Hindlimb muscle (tissue), 1 donor: ENCODE measurements at places on chromosomes 7 and 10. TPM values are rescaled to one million over a fixed set of nuclear protein-coding genes. Genes with fewer than 3 reads are reported as not detected.
A peak's percentile ranks its signal among the peaks of the same experiment; 100 is the strongest.

- DNase-seq, result peak; percentile 63
These were observed 59.8 kb downstream of the COL13A1 start for GRCh38 chr10:69861251-69862240.

GRCh38 chr10:79093658-79094411 lies 25.1 kb downstream of the ZMIZ1 start:
- no peak for DNase-seq

DNA sequence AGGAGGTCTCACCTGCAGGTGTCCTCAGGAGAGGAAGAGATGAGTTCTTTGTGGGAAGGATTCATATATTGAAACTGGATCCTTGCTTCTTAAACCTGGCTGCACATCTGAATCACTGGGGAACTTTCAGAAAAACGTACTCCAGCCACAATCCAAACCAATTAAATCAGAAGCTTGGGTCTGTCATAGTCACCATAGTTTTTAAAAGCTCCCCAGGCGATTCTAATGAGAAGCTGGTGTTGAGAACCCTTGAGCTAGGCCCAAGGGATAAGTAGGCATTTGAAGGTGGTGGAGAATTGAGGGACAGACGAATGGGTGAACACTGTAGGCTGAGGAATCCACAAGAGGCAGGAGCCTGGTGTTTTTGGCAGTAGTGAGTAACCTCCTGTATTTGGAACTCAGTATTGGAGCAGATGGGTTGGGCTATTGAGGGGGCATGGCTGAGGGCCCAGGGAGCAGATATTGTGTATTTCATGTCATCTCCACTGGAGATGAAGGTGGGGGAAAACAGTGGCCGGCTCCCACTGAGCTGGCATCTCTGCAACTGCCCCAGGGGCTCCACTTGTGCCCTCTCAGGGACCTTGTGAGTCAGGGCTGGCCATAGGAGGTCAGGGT lies 14.5 kb downstream of the ADCYAP1R1 start:
- no peak for DNase-seq

RNLS gene
- polyA plus RNA-seq, result 2.7 TPM

- peak; percentile 11 for DNase-seq
These were observed 243.0 kb downstream of the PLXDC2 start for GRCh38 chr10:20059084-20059835.

DNA sequence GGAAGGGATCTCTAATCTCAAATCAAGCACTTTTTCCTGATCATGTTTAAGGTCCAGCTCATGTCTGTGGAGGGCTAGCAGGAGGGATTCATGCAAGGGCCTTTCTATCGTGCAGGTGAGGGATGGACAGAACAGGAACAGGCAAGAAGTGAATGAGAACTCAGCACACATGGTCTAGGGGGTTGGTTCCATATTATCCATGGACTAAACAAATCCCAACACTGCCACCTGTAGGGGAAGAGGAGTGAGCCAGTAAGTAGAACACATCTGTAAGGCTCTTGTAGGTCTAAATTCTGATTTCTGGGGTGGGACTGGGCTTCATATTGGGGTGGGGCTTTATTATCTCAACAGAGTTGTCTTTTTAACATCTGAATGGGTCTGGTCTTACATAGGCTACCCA lies 138.0 kb upstream of the TARP start:
- DNase-seq, result no peak

DNA sequence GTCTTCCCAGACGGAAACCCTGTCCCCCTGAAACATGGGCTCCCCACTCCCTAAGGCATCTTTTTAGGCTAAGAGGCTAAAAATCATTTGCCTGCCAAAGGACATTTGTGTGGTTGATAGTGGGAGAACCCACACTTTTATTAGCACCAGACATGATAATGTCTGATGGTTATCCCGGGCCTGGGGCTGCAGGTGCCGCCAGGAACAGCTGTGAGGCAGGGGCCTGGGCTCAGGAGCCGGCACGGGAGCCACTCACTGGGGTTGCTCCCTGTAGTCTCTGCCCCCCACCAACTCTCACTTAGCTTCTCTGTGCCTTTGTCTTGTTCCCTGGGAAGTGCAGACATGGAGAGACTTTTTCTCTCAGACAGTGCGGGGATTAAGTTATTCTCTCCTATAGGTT lies 193.6 kb downstream of the GLRX3 start:
- DNase-seq, result no peak

THSD7A gene
- polyA plus RNA-seq, result 3.8 TPM

GRCh38 chr10:100311298-100311697 lies 18.7 kb downstream of the PKD2L1 start:
- no peak for DNase-seq

GRCh38 chr7:24981171-24981951 lies 1.4 kb upstream of the OSBPL3 start:
- no peak for DNase-seq

FASTK gene
- polyA plus RNA-seq, result 75.9 TPM

TMEM196 gene
- polyA plus RNA-seq, result not detected

GRCh38 chr7:101536232-101536631 lies 92.9 kb downstream of the MYL10 start:
- no peak for DNase-seq

- no peak for DNase-seq
These were observed 56.1 kb downstream of the DGKB start for GRCh38 chr7:14846405-14846804.

DRGX gene
- not detected for polyA plus RNA-seq

DNA sequence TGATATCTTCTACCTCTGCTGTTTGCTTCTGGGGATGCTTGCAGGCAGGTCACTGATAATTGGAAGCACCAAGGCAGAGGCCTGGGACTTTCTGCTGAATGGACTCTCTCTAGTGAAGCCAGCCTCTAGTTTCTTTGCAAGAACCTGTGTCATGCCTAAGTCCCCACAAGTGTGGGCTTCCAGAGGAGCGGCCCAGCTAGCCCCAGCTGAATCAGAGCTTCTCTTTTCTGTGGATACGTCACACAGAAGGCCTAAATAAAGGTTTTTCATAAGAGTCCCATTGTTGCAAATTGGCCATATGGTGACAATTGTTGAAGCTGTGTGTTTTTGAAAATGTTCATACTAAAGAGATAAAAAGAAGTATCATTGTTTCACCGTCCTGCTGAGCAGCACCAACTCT lies 6.8 kb upstream of the OPALIN start:
- no peak for DNase-seq

VAX1 gene
- polyA plus RNA-seq, result not detected

DNA sequence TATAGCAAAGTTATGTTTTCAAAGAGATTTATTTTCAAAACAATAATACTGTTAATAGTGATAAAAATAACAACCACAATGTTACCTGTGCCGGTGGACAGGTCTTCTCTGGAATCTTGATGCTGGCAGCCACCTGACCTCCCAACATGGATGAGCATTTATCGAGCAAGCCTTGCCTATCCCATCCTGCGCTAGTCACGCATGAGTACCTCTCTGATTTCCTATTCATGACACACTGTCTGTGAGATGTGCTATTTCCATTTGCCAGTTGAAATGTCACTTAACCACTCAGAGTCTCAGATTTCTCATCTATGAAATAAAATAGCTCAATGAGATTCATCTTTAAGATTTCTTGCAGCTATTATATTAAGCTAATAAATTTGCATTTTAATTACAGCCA lies 341.2 kb upstream of the VWC2 start:
- no peak for DNase-seq

DNA sequence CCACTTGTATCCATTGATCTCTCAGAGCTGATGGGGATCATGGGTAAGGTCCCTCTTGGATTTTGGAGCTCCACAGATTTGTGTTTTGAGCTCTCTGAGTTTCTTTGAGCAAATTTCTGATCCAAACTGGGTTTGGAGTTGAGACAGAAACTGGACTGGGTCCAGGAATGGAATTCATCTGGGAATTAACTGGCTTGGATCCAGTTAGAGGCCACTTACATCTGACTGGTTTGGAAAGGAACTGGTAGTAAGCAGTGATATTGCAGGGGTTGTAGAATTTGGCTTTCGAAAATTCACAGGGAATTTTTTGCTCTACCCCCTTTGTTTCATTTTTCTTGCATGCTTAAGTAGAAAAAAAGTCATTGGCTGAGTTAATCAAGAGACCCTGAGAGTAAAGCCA lies 245.6 kb downstream of the SEMA3D start:
- no peak for DNase-seq

PVRIG gene
- polyA plus RNA-seq, result 10.1 TPM

GPC2 gene
- polyA plus RNA-seq, result 10.1 TPM

- DNase-seq, result no peak
These were observed 36.2 kb downstream of the ZCCHC24 start for GRCh38 chr10:79409038-79409725.

DNA sequence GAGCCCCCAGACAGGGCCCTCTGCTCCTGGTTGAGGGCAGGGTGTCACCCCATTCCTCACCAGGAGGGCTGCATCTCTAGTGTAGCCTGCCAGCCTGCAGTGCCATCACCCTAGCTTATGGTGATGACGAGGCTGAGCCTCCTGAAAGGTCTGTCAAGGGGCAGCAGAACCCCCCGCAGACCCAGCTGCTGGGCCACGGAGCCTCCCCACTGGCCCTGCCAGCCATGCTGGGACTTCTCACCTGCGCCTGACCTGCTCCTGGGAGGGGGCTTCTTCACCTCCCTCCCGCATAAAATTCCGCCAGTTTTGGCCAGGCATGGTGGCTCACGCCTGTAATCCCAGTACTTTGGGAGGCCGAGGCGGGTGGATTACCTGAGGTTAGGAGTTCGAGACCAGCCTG lies 40.4 kb upstream of the RASGEF1A start:
- no peak for DNase-seq

KAT6B gene
- polyA plus RNA-seq, result 18.1 TPM

DNA sequence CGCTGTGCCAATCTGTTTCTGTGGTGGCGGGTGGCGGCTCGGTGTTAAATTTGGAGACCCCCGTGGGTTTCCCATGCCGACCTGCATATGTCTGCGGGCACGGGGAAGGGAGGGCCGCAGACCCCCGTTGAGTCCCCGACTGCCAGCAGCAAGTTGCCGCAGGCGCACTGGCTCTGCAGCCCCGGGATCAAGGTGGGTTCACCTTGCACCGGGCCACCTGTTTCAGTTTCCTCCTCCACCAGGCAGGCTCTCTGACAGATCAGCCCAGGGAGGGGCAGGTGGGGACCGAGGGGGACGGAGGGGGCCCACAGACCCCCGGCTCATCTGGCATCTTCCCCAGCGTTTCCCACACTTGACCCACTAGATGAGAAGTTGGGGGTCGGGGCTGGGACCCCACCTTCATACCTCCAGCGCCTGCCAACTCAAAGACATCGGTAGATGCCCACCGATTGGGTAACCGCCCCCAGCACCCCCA lies 95.9 kb downstream of the CUX1 start:
- DNase-seq, result no peak

NODAL gene
- 0.68 TPM for polyA plus RNA-seq

DNA sequence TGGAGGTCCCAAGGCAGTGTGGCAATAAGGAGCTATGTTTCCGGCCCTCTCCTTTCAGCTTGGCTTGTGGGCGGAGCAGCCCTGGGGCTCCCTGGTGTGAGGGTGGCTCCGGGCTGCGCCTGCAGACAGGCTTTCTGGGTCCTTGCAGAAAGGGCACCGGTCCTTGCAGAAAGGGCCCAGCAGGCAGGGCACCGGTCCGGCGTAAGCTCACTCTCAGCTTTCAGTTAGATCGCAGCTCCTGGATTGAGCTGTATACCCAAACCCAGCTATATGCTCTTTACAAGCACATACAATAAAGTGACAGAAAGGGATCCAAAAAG lies 293.8 kb upstream of the SHH start:
- no peak for DNase-seq

LRMDA gene
- 6.6 TPM for polyA plus RNA-seq

DNA sequence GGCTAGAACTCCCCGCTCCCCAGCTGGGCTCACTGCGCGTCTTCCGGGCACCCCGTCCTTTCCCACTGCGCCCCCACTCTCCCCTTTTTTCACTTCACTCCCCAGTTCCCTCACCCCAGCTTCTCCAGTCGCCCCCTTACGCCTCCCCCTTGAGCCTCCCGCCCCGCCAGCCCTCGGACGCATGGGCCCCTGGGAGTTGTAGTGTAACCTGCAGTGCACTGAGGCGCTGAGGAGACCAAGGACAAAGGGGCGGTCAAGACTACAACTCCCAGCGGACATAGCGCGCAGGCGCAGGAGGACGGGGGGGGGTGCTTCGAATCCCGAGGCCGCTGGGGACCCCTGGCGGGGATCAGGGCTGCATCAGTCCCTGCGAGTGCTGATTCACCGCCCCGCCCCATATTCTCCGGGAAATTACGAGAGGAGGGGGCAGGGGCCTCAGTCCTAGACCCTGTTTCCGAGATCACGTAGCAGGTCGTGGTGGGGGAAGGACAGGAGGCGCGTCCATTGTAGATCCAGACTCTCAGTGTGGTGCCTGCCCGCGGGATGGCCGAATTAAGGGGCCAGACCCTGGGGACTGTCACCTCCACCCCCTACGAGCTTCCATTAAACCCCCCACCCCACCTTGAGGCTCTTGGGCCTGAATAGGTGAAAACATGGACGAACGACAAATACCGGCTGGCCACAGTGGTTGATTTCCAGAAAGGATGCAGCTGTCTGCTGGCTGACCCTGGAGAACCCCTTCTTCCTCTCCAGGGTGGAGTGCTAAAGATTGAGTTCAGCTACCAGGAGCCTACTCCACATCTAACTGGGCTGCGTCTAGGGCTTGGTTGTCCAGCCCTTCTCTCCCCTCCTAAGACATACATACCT lies 553 bp upstream of the YWHAG start:
- peak; percentile 98 for DNase-seq

DNA sequence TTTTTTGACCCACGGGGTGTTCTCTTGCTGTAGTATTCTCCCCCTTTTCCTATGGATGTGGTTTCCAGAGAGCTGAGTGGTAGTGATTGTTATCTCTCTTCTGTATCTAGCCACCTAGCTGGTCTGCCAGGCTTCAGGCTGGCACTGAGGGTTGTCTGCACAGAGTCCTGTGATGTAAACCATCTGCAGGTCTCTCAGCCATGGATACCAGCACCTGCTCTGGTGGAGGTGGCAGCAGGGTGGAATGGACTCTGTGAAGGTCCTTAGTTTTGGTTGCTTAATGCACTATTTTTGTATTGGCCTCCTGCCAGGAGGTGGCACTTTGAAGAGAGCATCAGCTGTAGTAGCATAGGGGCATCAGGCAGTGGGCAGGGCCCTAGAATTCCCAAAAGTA lies 851 bp downstream of the HYAL4 start:
- DNase-seq, result no peak
